ENCODE measurements at places on chromosomes 2 and 18. TPM values are rescaled to one million over a fixed set of nuclear protein-coding genes. Genes with fewer than 3 reads are reported as not detected.

- DNase-seq = no peak
Measured at GRCh38 chr18:12990641-12990966, 558 bp upstream of the CEP192 start.

DNA sequence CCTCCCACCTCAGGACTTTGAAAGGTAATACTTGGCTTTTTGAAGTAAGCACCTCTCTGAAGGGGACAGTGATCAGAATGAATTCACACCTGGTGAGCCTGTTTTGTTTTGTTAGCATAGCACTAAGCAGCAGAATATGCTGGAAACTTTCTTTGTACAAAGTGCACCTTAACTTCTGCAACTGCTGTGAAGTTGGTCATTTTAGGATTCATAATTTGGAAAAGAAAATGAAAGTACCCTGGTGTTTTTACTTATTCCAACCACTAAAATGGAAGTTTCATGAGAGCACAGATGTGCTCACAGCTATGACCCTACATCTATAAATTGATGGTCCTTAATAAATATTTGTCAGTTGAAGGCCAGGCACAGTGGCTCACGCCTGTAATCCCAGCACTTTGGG, 257.8 kb upstream of the STON1 start:
- no peak for DNase-seq

GRCh38 chr2:38978296-38978903, 88.7 kb downstream of the ARHGEF33 start:
- DNase-seq = no peak

DNA sequence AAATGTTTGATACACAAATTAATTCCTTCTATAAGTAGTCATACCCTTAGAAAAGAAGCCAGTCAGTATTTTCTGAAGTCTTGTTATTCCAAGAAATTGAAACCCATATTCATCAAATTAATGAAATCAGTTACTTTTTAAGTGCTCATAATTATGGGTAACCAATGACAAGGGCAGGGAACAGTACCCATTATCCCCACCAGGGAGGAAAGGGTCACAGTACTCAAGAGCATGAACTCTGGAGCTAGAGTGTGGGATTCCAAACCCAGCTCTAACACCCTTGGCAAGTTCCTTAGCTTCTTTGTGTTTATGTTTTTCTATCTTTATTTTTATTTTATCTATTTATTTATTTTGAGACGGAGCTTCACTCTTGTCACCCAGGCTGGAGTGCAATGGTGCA, 68.4 kb downstream of the CCDC148 start:
- DNase-seq = no peak

- no peak for DNase-seq
Measured at GRCh38 chr2:176589825-176590440, 320.7 kb downstream of the MTX2 start.

DNA sequence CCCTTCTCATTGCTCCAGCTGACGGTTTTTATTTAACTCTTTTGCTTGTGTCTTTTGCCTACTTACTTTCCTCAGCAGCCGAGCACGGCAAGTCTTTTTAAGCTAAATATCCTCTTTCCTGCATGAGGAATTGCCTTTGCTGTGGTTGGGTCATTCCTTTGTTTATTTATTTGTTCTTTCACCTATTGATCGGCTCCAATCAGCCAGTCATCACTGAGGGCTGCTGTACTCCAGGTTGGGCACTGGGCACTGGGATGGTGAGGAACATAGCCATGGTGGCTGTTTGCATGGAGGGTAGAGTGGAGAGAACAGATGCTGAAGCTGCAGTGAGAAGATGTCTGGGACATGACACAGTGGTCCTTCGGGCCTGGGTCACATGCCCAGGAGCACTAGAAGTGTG, 105.2 kb downstream of the CTIF start:
- peak; percentile 39 for DNase-seq

- no peak for DNase-seq
Measured at GRCh38 chr2:69057660-69058059, 44.7 kb downstream of the ANTXR1 start.

GRCh38 chr2:23482188-23482587, 97.2 kb downstream of the KLHL29 start:
- DNase-seq = no peak

DNA sequence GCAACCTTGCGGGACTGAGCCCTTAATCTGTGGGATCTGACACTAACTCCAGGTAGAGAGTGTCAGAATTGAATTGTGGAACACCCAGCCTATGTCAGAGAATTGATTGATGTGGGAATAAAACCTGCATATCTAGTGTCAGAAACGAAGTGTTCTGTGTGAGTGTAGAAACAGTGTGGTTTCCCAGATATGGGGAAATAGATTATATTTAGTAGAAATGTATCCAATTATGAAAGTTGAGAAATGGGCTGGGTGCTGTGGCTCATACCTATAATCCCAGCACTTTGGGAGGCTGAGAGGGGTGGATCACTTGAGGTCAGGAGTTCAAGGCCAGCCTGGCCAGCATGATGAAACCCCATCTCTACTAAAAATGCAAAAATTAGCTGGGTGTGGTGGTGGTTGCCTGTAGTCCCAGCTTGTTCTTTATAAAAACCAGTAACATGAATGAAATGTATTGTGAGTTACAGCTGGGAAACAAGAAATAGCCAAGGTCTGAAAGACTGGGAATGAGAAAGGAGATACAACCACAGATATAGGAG, 4.3 kb upstream of the TP53I3 start:
- no peak for DNase-seq

DNA sequence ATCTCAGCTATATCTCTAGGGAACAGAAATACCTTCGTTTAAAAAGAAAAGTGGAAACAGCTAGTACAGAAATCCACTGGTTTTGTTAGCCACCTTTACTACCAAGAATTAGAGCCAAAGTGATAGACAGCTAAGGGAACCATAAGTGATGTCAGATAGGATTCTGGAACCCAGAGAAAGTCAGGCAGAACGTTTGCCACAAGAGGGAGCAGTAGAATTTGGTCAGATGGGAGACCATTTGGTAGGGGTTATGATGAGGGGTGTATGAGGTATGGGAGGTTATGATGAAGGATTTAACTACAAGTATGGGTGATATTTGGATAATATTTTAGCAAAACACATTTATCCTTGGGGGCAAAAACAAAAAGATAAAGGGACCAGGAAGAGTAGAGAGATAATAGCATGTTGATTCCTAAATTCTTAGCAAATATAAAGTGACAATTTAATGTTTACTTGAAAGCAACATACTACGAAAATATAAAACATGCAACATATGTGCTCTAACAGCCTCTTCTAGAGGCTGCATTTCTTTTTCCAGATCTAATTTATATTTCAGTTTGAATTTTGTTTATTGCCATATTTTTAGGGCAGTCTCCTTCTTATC, 3.3 kb downstream of the SLC8A1 start:
- no peak for DNase-seq

DNA sequence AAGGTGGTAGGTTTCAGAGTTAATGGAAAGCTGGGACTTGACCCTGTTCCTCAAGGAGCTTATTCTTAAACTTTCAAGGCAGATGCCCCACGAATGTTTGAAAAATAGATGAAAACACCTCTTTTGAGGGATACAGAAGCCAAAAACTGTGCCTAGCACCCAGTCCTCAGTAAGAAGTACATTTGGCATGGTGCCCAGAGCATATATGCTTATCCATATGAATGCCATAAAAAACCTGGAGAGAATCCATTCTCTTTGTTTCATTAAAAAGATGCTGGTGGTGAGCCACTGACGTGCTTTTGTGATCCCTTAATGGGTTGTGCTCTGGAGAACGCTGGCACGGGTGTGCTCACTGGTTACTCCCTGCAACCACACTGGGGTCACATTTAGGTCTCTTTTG, 69.0 kb downstream of the IL1R2 start:
- no peak for DNase-seq

GRCh38 chr2:178858896-178859625, 51.8 kb upstream of the TTN start:
- DNase-seq = no peak

DNA sequence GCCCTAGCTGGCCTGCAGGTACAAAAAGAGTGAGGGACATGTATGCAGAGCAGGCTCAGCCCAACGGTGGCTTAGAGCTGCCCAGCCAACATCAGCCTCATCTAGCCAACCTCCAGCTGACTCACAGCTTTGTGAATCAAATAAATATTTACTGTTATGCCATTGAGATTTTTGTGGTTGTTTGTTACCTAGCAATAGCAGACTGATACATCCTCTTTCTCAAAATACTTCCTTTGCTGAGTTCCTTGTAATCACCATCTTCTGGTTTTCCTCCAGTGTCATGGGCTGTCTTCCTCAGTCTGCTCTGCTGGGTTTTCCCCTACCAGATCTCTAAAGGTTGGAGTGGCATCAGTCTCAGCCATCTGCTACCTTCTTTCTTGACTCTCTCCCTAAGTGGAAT, 126.6 kb upstream of the SLC1A4 start:
- DNase-seq = no peak

GRCh38 chr2:186675380-186675779, 18.5 kb upstream of the FAM171B start:
- DNase-seq = no peak

DNA sequence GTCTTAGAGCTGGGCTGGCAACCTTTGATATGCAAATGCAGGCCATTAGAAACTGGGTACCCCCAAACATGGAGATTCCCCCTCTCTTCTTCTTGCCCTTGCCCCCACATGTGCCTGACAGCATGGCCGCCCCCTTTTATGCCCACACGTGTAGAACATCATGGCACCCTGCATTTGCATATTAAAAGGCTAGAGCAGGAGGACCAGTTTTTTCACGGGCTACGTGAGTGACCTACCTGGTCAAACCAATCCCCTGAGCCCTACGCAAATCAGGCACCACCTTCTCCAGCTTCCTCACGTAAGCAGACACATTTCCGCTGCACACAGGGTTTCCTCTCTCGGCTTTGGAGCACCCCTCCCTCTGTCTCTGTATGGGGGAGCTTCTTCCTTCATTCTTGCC, 110.9 kb upstream of the COPS8 start:
- DNase-seq = no peak

DNA sequence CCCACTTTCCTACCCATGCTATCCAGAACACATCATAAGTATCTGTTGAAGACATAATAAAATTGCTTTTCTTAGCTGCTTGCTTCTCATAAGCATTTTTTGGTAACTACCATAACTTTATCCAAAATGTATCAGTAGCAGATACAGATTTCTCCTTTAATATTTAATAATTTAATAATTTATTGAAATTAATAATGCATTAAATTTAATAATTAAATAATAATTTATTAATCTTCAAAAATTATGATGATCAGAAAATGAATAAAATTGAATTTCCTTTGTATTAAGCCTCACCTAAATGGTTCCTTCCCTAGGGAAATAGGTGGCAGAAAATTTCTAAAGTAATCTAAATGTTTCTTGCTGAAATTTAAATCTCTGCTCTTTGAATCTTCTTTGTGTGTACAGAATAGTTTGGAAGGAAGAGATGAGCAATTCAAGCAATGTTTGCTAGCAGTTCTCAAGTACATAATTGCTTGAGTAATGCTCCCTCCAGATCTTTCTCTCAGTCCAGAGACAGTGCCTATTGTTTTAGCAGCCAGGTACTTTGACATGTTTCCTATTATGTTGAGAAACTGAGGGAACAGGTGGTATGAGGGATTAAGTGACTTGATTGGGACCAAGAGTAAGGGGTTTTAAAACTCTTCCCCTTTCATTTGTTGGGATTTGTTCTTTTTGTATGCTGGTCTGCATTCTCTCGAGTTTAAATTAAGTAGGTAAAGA, 123.1 kb upstream of the CYP26B1 start:
- no peak for DNase-seq

GRCh38 chr2:235382179-235382578, 111.7 kb upstream of the AGAP1 start:
- DNase-seq = no peak

The SERPINB11 gene
- total RNA-seq = not detected

The SCN7A gene
- 13.0 TPM for total RNA-seq

The C1QL2 gene
- total RNA-seq = not detected

The PKDCC gene
- 74.7 TPM for total RNA-seq

The FAM124B gene
- 1.9 TPM for total RNA-seq

The ATOH8 gene
- 21.0 TPM for total RNA-seq

The CCDC68 gene
- total RNA-seq = 4.1 TPM

The COLEC12 gene
- total RNA-seq = 5.5 TPM

The YWHAQ gene
- total RNA-seq = 299 TPM
